Vagina (tissue), 2 donors: ENCODE measurements at places on chromosomes 6 and 20.

GRCh38 chr6:7918403-7918802 lies 7.8 kb upstream of the TXNDC5 start:
- DNase-seq: peak; percentile 42

DNA sequence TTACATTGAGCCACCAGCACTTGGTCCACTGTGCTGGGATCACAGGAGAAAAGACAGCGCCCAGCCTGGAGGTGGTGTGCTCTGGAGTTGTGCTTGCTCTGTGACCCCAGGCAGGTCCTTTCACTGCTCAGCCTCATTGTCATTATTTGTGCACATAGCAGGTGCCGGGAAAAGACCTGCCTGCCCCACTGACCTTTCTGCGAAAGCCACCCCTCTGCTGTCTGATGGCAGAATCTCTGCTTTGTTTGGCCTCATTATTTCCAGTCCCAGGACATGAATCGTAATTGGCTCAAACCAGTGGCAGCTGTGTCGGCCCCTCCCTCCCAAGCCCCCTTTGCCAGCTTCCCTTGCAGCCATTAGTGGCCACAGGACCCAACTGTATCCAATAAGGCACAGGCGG lies 185.2 kb upstream of the UST start:
- no peak for DNase-seq

GRCh38 chr6:123515715-123516114 lies 121.0 kb downstream of the TRDN start:
- no peak for DNase-seq

GRCh38 chr20:58596750-58597248 lies 54.3 kb upstream of the STX16 start:
- DNase-seq: no peak

- DNase-seq: no peak
These were observed 77.9 kb upstream of the RALY start for GRCh38 chr20:33915726-33916331.

- DNase-seq: no peak
These were observed 34.5 kb upstream of the HBS1L start for GRCh38 chr6:135088818-135089809.
